ENCODE measurements at places on chromosomes 2 and 18.

- no peak for DNase-seq
Measured at GRCh38 chr2:171788316-171788993, 101.2 kb downstream of the DYNC1I2 start.

DNA sequence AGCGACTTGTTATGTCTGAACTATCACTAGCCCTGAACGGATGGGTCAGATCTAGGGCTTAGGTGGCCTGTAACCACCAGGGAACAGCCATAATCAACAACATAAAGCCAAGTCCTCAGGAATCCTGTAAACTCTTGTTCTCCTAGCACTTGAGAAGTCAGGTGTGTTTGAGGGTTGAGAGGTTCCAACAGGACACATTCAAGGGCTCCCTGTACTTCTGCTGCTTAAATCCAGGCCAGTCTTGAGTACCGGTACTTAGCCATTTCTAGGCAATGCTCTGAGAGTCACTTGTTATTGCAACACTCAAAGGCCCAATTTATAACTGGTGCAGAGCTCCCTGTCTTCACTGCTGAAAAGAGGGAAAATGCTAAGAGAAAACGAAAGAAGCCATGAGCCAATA, 21.6 kb upstream of the SLC40A1 start:
- DNase-seq, result no peak

GRCh38 chr2:223008162-223008561, 43.8 kb upstream of the KCNE4 start:
- peak; percentile 47 for DNase-seq

DNA sequence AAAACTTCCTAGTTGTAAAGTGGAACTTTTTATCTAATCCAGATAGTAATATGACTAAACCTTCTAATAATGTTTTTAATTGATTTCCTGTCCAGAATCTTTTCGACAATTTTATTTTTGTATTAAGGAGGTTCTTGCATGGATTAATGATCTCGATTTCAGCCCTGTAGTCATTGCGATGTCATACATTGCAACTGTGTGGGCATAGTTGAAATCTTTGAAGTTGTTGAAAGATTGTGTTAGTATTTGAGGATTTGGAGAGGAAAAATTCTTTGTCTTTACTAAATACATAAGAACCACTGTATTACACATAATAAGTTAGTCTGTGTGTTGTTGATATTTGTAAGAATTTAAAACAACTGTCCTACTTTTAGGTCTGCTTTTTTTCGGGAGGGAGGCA, 31.1 kb downstream of the ACSL3 start:
- no peak for DNase-seq

DNA sequence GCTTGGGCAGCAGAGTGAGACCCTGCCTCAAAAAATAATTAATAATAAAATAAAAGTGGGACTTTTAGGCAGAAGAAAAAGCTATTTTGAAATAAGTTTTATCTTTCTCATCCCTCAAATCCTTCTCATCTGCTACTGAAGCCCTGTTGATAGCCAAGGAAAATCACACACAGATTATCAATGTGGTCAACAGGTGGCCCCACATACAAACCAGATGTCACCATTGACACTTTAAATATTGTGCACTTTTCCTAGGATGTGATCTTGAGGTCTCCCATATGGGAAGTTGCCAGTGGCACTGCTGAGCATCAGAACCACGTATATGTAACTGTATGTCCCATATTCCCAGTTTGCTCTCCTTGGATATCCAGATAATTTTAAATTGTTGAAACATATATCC, 64.6 kb downstream of the KCTD18 start:
- no peak for DNase-seq

GRCh38 chr2:40435426-40436092, 16.3 kb downstream of the SLC8A1 start:
- no peak for DNase-seq

GRCh38 chr2:234375176-234375880, 121.6 kb downstream of the ARL4C start:
- no peak for DNase-seq

DNA sequence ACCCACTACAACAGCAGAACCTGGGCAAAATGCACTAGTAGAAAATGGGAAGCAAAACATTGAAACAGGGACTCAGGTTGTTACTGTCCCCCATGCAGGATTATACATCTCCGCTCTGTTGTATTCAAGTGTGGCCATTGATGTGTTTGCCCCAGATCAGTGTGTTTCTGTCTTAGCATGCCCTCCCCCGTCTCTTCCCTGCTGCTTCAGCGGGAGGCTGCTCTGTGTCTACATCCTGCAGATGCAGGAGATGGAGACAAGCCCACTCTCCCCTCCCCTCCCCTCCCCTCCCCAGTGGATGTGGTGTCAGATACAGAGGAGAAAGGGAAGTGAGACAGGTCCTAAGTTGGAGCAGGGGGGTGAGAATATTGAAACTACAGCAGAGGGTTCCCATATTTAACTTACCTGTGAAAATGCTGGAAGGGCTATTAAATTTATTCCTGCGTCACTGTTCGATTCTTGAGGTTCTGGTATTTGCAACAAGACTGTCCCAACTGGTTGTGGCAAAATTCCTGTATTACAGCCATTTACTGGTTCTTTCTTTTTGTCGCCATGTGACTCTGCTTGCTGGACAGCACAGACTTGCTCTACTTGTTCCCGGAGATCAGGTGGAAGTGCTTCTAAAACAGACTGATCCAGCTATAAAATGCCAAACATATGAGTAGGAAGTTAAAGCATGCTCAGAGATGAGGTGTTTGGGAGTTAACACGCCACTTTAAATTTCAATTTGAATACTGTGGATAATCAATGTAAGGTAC, 67.0 kb downstream of the EIF5B start:
- DNase-seq, result no peak

GRCh38 chr2:26463244-26464192, 14.4 kb downstream of the OTOF start:
- DNase-seq, result no peak

- DNase-seq, result no peak
Measured at GRCh38 chr2:164134336-164134735, 398.5 kb upstream of the FIGN start.

DNA sequence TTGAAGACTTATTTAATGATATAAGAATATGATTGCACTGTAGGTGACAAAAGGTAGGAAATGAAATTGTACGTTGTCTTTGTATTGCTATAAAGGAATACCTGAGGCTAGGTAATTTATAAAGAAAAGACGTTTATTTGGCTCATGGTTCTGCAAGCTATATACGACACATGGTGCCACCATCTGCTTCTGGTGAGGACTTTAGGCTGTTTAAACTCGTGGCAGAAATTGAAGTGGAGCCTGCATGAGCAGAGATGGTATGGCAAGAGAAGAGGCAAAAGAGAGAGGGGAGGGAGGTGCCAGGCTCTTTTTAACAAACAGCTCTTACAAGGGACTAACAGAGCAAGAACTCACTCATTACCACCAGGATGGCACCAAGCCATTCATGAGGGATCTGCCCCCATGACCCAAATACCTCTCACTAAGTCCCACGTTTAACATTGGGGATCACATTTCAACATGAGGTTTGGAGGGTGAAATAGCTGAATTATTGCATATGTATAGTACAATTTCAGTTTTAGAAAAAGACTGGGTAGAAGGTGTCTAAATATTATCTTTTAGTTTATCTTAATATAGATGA, 86.8 kb downstream of the GULP1 start:
- DNase-seq, result peak; percentile 72

DNA sequence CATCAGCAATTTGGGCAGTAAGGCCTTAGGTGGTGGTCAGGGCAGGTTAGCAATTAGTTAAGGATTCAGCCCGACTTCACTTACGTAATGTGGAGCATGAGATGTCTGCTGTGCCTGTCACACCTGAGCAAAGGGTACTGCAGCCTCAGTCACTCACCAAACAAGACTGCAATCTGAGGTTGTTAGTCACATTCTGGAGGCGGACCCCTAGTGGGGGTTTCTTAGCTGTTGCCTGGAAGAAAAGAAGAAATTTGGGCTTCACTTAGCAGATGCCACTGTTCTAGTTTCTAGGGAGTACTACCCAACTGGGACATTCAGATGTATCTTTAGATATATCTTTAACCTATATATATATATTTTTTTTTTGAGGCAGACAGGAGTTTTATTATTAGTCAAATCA, 529.9 kb downstream of the SLC4A3 start:
- DNase-seq, result no peak

- DNase-seq, result no peak
Measured at GRCh38 chr2:136505462-136505861, 259.9 kb upstream of the THSD7B start.

GRCh38 chr2:134426721-134427120, 172.8 kb downstream of the MGAT5 start:
- DNase-seq, result no peak

DNA sequence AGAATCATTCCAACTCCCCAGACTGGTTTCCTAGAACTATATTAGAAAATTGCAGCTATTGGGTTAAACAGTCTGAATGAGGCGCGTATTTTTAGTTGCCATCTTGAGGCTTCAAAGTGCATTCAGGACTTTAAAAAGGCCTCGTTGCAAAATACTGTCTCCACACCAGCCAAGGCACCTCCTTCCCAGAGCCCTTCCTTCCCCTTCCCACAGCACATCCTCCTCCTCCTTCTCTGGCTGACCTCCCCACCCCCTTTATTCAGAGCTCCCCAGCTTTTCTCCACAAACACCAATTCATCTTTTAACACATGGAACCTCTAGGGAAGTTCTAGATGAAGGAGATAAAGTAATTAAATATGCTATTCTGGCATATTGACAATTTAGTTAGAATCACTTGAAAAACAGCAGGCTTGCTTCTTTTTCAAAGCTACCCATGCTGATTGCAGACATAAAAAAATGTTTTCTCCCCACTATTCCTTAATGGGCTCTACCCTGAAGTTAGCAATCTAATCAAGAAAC, 90.3 kb downstream of the RTP5 start:
- no peak for DNase-seq

- peak; percentile 65 for DNase-seq
Measured at GRCh38 chr2:226514895-226515294, 284.7 kb downstream of the IRS1 start.

- no peak for DNase-seq
Measured at GRCh38 chr2:170086117-170086688, 91.7 kb upstream of the MYO3B start.

DNA sequence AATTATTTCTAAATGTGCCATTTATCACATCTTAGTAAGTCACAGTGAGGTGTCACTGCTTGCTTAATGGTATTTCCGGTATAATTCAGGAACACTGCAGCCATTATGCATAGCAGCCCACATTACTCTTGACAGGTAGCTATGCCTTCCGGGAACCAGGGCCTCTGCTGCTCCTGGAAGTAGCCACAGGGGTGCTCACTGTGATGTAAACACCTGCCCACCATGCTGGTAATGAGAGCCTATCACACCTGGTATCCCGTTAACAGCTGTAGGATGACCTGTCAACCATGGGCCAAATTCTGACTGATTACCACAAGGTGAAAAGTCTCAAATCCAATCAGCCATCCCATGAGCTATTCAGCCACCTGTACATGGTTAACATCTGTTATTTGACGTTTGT, 647.0 kb upstream of the NXPH2 start:
- no peak for DNase-seq

GRCh38 chr2:77521931-77522470, at the start of gene LRRTM4:
LRRTM4 (minus strand) TSS chr2:77522376.
- DNase-seq, result no peak

DNA sequence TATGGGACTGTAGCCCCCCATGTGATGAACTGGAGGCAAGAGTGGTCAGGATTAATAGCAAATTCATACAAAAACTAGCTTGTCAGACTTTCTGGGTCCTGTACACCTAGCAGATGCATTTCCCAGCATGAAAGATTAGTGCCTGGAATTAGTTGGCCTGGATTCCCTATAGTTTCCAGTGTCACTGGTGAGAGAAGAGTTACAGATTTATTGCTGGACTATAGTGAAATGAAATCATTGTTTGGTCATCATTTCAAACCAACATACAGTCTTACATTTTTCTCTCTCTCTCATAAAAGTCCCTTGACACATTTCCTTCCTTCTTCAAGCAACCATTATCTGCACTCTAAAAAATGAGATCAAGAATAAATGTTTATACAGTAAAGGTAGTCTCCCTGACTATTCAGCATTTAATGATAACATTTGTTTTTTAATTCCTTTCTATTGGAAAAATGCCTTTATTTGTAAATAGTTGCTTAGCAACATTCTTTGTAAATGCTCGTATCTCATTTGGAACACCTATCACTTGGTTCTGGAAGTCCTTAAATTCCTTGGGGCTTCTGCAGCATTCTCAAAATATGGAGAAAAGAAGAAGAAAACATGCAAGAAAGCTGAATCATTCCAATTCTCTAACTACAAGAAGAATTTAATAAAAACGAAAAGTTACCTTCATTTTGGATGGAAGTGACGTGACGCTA, 144.4 kb downstream of the MREG start:
- no peak for DNase-seq

DNA sequence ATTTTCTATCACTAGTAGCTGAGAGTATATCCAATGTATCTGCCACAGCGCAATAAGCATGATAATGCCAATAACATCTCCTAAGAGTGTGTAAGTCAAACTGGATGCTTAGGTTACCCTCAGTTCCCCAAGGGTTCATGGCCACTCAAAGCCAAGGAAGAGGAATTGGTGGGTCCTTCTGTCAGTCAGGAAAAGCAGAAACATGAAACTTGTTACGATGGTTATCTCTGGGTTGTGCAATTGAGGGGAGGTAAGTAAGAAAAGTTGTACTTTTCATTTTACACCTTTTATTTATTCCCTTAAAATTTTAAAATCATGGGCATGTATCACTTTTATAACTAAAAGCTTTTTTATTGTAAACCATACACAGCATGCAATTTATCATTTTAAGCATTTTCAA, 10.1 kb upstream of the GAD1 start:
- DNase-seq, result no peak

- DNase-seq, result no peak
Measured at GRCh38 chr2:68747900-68748299, 13.3 kb downstream of the ARHGAP25 start.

DNA sequence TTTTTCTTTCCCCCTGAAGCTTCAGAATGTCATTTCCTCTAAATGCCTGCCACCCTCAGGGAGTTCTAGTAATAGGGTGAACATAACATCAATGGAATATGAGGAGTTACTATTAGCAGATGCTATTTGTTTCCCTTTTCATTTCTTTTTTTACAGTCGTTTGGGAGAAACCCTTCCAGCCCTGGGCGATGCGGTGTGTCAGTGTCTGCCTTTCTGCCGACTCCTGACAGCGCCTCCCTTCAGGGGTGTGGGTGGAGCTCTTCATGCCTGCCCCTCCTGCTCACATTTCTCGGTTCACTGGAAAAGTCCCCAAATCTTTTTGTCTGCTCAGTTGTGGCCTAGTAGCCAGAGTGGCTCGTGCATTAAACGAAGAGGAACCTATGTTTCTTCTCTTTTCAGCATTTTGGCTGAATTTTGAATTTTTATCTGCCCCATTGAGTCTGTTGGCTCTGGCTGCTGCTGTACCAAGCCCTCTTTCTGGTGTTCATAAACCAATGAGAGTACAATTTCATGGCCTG, 72.3 kb downstream of the FMNL2 start:
- DNase-seq, result peak; percentile 75

DNA sequence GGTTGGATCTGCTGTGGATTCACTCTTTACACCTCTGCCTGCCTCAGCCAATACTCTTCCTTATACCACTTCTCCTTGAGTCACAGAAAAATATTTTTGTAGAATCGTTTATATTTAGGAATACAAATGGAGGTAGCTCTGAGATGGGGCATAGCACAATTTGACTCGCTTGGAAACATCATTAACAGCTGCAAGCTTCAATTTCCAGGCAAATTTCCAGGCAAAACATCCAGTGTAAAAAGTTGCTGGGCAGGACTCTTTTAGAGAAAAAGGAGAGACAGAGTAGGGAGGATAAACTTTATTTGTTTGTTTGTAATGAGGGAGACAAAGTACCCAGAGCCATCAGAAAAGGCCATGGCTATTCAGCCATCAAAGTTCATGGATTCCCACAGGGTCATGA, 74.4 kb upstream of the SOX11 start:
- no peak for DNase-seq

- DNase-seq, result no peak
Measured at GRCh38 chr2:162885281-162886070, 46.9 kb upstream of the KCNH7 start.

Measured in M059J (cell line).